ENCODE measurements at places on chromosomes 13 and 19. TPM values are rescaled to one million over a fixed set of nuclear protein-coding genes. Genes with fewer than 3 reads are reported as not detected.

- DNase-seq, result no peak
- no peak overlapping the region for H3K27ac ChIP-seq
- no peaks in the 10 kb centered on the region for H3K4me1 ChIP-seq
- H3K4me3 ChIP-seq, result no peak overlapping the region
- H3K27me3 ChIP-seq, result no peaks in the 10 kb centered on the region
- no peaks in the 10 kb centered on the region for H3K36me3 ChIP-seq
Observed at GRCh38 chr13:43009506-43009905, 13.9 kb upstream of the DNAJC15 start.

CYP2F1 gene
- 0.63 TPM for total RNA-seq

NUDT15 gene
- total RNA-seq, result 53.5 TPM

C19orf38 gene
- not detected for total RNA-seq

GRCh38 chr13:71312923-71313322, 554.1 kb downstream of the DACH1 start:
- no peak overlapping the region for H3K4me3 ChIP-seq
- H3K4me1 ChIP-seq, result no peaks in the 10 kb centered on the region
- H3K27ac ChIP-seq, result no peak overlapping the region

EDDM13 gene
- total RNA-seq, result not detected

GRCh38 chr13:110680852-110681251, 25.1 kb downstream of the CARS2 start:
- no peak overlapping the region for H3K4me3 ChIP-seq
- no peak overlapping the region for H3K27ac ChIP-seq
- H3K27me3 ChIP-seq, result no peaks in the 10 kb centered on the region
- peak; percentile 62 for DNase-seq
- H3K4me1 ChIP-seq, result no peaks in the 10 kb centered on the region

OXGR1 gene
- total RNA-seq, result not detected

CALR3 gene
- 0.44 TPM for total RNA-seq
